C1 segment of cervical spinal cord (tissue), 14 donors: ENCODE measurements at places on chromosomes 13 and 19.

DNA sequence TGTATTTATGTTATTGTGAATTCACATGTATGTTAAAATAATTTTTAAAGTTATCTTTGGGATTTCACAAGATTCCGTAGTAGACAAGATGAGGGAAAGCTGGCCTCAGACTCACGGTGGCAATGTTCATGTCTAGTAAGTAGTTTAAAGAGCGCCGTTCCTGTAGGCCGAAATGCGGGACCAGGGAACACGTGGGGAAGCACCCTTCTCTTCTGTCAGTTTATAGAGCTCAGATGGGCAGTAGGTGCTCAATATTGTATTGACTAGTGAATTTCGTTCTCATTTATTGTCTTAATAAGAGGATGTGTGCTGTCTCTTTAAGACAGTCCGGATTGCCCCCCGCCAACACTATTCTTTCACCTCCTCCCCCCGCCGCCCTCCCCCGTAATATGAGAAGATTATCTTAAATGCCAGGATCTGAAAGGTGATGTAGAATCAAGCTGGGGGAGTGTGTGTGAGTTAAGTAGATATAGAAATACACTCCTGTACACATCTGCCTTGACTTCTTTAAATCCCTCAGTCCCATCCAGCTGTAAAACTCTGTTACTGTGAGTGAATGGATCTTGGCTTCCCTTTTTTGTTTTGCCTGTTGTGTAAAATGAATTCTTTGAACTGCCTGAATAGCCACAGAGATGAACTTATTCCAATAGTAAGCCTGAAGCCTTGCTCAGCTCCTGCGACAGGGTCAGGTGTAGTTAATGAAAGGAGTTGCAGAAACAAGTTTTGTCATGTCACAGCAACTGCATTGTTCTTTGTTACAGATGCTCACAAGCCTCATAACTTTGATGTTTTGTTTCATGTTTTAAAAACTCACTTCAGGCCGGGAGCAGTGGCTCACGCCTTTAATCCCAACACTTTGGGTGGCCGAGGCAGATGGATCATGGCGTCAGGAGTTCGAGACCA lies 1.3 kb downstream of the LAMP1 start:
- no peak for DNase-seq

GRCh38 chr13:112200200-112200599 lies 133.3 kb downstream of the SOX1 start:
- no peak for DNase-seq

DNA sequence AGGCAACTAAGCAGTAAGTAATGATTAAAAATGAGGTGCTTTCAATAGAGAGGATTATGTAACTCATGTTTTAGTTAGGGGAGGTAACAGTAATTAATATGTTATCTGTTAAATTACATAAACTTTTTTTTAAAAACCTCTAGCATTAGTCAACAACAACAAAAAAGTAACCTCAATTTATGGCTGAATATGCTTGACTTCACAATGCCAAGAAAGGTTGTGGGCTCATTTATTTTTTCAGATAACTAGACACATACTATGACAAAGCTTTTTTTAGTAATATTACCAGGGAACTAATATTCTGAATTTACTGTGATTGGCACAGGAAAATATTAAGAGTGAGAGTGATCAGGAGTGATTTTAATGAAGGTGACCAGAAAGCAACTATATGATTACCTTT lies 54.9 kb downstream of the KCNRG start:
- DNase-seq = no peak

DNA sequence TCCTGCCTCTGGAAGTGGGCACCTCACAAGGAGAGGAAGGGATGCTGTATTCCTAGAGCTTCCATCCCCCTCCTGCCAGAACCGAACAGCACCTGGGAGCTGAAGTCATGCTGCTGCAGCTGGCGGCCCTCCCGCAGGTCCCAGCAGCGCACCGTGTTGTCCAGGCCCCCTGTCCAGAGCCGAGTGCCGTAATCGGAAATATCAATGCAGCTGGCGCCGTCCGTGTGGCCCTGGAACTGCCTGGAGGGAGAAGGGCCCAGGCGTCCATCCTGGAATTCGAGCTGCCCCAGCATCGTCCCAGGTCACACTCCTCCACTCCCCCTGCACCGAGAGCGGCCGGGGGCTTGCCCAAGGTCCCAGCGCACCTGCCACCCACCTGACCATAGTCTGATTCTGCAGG lies 23.7 kb downstream of the TLE2 start:
- DNase-seq = no peak

DNA sequence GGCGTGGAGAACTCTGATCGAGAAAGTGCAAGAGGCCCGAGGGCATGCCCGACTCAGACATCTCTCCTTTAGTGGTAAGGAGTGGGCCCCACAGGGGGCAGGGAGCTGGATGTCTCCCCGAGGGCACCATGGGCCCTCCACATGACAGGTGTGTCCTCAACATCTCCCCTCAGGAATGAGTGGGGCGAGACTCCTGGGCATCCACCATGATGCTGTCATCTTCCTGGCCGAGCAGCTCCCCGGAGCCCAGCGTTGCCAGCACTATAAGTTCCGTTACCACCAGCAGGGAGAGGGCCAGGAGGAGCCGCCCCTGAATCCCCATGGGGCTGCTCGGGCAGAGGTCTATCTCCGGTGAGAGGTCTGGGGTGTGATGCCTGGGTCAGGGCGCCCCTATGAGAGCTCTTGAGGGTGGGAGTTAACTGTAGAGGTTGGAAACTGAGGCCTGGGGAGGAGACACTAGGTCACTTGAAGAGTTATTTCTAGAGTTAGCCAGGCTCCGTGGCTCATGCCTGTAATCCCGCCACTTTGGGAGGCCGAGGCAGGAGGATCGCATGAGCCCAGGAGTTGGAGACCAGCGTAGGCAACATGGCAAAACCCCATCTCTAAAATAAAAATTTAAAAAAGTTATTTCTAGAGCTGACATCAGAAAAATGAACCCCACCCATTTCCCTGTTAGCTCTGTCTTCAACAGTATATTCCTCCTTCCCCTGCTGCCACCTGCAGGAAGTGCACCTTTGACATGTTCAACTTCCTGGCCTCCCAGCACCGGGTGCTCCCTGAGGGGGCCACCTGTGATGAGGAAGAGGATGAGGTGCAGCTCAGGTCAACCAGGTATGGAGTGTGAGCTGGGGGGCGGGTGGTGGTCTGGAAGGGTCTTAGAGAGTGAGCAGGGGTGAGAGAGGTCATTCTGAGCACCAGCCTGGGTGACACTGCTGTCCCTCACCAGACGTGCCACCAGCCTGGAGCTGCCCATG lies 5.1 kb downstream of the IGFLR1 start:
- DNase-seq = no peak

DNA sequence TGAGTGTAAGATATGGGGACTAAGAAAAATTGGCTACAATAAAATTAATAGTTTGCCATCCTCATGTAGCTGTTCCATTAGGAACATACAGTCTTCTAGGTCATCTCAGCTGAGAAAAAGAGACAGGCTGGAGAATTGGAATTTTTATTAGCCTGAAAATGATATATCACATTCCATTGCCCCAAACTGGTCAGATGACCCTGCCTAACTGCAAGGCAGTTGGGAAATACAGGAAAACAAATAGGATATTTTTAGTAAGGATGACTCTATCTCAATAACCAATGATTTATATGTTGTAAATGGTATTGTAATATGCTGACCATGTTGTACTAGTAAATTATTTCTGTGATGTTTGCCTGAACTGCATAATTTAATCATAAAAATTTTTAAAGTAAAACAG lies 673.8 kb downstream of the PCDH9 start:
- DNase-seq = no peak

DNA sequence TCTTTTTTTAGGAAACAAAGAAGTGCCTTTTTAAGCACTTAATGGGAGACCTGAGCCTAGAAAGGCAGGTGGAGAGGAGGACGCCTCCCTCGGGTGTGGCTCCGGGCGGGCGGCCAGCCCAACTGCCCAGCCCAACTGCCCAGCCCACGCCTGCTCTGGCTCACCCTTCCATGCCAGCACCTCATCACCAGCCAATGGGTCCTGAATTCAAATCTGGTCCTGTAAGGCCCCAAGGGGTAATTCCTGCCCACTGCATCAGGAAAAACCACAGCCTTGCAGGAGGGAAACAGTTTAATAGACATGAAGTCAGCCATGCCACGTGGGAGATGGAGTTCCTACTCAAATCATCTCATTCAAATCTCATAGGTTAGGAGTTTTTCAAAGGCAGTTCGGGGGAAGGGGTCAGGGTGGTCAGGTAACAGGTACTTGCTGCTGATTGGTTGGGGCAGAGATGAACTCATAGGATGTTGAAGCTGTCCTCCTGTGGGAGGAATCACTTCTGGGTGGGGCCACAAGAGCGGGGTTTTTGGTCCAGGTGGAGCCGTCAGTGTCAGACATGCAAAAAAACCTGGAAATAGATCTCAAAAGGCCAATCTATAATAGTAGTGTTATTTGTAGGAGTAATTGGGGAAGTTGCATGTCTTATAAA lies 64.9 kb downstream of the HSPH1 start:
- no peak for DNase-seq

GRCh38 chr19:15445227-15445605 lies 4.5 kb downstream of the WIZ start:
- no peak for DNase-seq

GRCh38 chr19:11499220-11499726 lies 6.4 kb downstream of the ZNF653 start:
- no peak for DNase-seq

GRCh38 chr19:24060687-24061356 lies 26.2 kb upstream of the ZNF254 start:
- DNase-seq = no peak

DNA sequence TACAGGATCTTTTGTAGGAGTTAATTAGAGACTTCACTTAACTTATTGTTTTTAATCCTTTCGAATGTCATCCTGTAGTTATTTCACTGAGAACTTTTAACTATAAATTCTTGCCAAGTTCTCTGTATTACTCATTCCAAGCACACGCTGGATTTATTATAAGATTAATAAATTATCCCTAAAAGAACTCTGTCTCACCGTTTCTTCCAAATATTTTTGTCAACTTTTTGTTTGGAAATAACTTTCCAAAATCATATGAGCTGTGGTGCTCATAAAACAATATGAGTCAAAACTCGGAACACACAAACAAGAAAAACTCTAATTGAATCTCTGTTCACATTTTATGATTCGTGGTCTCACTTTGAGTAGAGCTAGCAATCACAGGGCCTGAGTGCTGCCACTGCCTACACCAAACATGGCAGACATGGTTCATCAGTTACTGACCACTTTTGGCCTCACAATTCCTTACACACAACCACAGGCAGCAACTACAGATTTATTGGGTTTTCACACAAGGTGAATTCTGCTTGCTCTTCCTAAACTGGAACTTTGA lies 412.0 kb downstream of the FGF14 start:
- no peak for DNase-seq

GRCh38 chr19:14916848-14917247 lies 24.4 kb upstream of the OR7C2 start:
- DNase-seq = no peak

- DNase-seq = no peak
These were observed 281.3 kb downstream of the MTUS2 start for GRCh38 chr13:29101409-29101808.

- DNase-seq = no peak
These were observed 66.8 kb downstream of the FNDC3A start for GRCh38 chr13:49042476-49042875.

DNA sequence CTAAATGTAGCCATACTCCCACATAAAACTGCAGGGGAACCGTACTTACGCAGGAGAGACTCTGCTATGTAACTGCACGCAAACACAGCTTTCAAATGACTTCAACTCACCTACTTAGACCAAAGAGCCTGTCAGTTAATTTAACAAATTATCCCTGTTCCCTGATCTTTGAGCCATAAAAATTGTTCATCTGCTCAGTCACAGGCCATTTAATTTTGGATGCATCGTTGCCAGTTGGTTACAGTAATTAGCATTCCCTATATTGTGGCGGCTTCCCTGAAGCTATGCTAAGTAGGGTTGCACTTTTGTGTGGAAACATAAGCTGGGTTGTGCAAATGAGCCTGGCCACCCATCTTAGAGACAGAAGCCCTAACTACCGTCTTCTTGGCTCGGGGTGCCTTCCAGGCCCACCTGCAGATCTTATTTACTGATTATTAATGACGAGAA lies 21.2 kb upstream of the OBI1 start:
- DNase-seq = no peak

DNA sequence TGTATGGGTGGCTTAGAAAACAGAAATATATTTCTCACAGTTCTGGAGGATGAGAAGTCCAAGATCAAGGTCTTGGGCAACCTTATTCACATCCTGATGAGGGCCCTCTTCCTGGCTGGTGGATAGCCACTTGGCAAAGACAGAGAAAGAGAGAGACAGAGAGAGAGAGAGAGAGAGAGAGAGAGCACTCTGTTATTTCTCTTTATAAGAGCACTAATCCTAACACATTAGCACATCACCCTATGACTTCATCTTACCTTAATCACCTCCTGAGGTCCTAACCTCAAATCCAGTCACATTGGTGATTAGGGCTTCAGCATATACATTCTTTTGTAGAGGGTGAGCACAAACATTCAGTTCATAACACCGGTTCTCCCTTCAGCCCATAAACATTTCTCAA lies 430.3 kb downstream of the EFNB2 start:
- no peak for DNase-seq

DNA sequence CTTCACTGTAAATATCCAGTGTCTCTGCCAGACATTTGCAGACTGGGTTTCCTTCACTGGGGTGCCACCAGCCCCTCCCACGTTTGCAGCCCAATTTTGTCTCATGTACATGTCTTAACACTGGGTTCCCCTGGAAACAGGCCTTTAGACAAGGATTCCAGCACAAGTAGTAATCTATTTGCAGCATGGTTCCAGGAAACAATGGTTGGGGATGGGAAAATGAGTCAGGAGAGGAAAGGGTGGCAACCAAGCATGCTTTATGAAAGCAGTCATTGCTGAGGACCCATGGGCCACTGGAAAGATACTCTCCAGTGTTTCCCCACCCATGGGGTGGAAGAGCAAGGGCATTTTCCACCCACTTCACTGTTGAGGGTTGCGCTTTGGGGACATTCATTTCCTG lies 53.6 kb upstream of the FARP1 start:
- no peak for DNase-seq

DNA sequence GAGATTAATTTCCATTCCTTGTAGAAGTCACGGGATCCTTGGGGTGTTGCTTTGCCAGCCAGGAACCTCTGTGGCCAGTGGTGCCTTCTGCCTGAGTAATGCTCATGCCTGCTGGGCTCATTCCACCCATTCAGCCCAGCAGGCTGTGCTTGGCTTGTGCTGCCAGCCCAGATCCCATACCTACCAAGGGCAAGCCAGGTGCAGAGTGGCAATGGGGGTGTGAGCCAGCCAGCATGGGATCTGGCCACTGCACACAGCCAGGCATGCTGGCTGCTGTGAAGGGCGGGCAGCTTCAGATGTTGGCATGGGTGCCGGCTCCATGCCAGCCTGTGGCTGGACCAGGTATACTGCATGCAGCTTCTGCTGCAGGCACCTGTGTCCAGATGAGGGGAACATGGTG lies 42.5 kb downstream of the WDFY2 start:
- DNase-seq = no peak

GRCh38 chr13:37586164-37586563 lies 12.4 kb downstream of the POSTN start:
- no peak for DNase-seq

- no peak for DNase-seq
These were observed 3.0 kb downstream of the ABCA7 start for GRCh38 chr19:1042689-1043511.
